GM19239 (cell line): ENCODE measurements at places on chromosomes 3 and 15.
A peak's percentile ranks its signal among the peaks of the same experiment; 100 is the strongest.

DNA sequence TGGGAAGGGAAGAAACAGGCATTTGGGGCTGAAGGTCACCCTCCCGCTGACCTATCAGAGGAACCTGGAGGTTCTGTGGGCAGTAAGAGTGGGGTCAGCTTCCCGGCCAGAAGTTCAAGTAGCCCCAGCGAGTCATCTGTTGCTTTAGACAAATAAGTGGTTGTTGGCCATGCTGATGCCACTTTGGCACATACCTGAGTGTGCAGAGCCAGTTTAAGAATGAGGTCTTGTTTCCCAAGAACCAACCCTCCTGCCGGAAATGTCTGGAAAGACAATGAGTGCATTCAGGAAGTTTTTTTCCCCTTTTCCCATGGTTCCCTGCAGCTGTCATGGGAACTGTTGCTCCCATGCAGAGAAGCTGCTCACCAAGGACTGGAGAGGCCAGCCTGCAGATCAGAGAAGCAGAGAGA is 166.7 kb downstream of the ZNF621 start:
- no peak for DNase-seq

GRCh38 chr3:73100741-73101559 is 39.5 kb downstream of the EBLN2 start:
- peak; percentile 78 for DNase-seq

DNA sequence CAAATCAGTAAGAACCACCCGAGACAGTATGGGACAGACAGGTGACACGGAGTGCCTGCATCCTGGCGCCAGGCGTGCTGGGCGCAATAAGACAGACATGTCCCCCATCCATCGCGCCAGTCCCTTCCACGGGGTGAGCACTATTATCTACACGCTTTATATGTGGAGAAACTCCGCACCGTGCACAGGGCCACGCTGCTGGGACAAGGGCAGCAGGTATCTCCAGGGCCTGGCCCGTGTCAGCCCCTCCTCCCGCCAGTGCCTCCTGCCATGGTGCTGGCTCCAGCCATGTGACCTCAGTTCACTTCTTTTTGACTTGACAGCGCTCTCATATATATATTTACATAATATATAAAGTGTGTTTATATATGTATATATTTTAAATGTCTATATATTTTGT is 42.6 kb downstream of the TNK2 start:
- no peak for DNase-seq

DNA sequence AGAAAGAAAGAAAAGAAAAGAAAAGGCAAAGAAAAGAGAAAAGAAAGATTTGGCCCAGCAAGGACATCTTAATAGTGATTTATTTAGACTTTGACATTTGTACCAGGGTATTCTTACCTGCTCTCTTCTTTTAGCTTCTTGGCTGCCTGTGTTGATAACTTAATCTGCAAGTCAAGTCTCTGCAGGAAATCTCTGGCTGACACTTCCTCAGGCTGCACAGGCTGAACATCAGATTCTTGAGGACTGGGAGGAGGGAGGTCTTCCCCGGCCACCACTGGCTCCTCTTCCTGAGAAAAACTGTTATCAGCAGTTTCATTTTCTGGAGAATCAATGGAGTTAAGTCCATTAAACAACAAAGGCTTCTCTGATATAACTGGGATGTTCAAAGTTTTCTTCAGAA is 12.8 kb downstream of the LYSMD2 start:
- no peak for DNase-seq

DNA sequence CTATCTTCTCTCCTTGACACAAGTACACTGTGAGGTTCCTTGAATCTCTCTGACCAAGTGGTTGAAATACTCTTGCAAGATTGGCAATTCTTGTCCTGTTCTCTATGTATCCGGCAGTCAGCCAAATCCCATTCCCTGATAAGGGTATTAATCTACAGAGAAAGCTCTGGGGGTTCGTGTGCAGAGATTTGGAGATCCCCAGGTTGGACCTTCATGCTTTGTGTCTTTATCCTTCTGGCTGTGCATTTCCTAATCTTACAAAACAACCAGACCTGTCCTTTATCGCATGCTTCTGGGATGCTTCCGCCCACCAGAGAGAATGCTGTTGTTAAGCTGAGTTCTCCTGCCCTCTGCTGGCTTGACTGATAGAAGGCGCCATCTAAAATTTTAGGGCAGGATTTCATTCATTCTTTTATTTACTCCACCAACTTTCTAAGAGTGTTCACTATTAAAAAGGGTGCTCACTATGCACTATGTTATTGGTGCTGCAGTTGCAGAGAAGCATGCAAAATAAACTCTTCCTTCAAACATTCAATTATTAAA is 8.6 kb upstream of the SST start:
- DNase-seq = peak; percentile 17

- DNase-seq = no peak
Measured at GRCh38 chr15:25596644-25597562, 158.1 kb upstream of the UBE3A start.

DNA sequence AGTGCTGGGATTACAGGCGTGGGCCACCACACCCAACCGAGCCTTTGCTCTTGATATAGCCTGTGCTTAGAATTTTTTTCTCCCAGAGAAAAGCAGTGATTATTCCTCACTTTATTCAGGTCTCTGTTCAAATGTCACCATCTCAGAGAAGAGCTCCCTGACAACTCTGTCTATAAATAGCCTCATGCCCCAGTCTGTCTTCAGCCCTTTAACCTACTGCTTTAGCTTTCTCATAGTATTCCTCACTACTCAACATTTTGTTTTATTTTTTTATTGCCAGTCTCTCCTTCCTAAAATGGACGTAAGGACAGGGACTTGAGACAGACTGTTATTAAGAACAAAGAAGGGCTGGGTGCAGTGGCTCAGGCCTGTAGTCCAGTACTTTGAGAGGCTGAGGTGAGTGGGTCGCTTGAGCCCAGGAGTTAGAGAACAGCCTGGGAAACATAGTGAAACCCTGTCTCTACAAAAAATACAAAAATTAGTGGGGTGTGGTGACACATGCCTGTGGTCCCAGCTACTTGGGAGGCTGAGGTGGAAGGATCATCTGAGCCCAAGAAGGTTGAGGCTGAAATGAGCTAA is 78.7 kb upstream of the TTBK2 start:
- DNase-seq = no peak

- no peak for DNase-seq
Measured at GRCh38 chr3:128395500-128396162, 71.1 kb downstream of the DNAJB8 start.

DNA sequence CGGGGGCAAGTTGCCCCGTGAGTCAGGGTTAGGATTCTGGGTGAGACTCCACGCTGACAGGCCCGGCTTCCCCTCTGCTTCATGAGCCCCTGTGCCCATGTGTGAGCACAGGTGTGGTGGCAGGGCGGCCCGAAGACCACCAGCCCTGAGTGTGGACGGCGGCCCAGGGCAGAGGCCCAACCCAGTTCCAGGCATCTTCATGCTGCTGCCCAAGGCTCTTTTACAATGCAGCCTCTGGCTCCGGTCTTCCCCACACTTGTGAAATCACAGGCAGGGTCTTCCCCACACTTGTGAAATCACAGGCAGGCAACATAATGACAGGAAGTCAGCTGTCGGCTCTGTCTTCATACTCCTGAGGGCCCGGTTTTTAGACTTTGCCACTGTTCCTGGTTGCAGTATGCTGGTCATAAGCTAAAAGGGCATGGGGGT is 78.8 kb downstream of the AAGAB start:
- no peak for DNase-seq

GRCh38 chr3:141129541-141130011 is 78.4 kb downstream of the SPSB4 start:
- DNase-seq = no peak

DNA sequence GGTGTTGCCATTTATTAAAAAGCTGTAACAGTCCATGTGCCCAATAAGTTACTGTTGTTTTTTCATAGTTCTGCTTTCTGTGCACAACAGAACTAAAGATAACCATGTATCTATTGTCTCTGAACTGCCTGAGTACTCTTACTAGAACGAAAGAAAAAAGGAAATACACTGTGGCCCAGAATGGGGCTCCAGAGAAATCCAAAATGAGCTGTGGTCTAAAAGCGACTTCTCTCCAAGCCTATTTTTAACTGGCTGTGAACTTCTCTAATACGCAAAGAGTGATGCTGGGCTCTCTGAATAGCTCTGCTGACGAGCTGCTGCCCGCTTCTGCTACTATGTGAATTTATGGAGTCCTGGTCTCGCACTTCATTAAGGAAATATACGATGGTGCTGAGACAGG is 56.2 kb upstream of the LPP start:
- no peak for DNase-seq

DNA sequence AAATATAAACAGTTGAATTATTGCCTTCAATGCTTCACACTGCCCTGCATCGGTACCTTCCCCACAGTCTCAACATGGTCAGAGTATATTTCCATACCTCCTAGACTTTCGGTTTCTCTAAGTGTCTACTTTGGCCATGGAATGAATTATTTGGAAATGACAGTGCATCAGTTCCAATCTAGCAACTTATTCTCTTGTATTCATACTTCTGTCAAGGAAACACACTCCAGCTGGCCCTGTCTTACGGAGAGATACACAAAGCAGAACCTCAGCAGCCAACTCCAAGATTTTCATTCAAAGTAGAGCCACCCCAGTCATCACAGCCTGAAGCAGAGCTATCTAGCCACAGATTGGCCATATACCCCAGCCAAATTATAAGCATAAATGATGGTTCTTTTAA is 518.4 kb upstream of the UBE2E2 start:
- DNase-seq = no peak

- DNase-seq = no peak
Measured at GRCh38 chr3:15525790-15526189, 4.3 kb upstream of the COLQ start.

DNA sequence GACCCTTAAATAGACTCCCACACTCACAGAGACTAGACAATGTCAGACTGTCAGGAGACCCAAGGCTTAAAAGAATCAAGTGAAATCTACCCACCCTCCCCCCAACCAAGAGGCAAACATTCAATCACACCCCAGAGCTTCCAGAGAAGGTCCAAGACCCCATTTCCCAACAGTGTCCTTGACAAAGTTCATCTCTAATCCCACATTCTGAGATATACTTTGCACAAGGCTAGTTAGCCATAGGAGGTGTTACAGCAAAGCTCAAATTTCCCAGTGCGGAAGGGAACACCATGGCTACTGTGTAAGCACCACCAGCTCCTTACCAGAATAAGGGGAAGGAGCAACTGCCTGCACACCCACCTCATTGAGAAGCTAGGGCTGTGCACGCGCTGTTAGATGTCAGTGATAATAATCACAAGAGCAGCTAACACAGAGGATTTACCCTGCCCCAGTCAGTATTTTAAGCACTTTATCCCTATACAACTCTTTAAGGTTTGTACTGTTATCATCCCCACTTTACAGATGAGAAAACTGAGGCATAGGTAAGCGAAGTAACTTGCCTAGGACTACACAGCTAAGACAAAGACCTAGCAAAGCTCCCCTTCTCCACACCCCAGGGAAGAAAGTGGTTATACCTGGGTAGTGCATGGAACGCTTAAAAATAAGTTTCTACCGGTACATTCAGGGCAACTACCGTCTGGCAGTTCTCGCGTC is 17.3 kb downstream of the SPATA12 start:
- no peak for DNase-seq

DNA sequence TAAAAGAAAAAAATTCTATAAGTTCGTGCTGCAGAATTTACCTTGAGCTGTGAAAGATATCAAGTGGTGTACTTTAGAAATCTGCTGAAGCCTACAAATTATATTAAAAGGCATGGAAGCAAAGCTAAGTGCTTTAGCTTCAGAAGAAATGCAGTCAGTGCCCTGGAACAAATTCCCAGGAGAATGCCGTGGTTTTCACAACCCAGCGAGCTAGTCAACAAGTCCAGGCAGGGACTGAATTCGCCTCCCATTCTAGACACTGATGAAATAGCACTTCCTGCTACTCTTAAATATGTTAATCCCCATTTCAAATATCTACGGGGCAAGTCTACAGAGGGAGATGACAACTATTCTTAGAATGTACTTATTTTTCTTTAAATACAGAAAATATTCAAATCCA is 326.4 kb upstream of the IGF1R start:
- DNase-seq = no peak

- DNase-seq = no peak
Measured at GRCh38 chr3:31105438-31106077, 211.1 kb upstream of the GADL1 start.

GRCh38 chr15:55894399-55894965 is 98.9 kb downstream of the NEDD4 start:
- DNase-seq = no peak

- DNase-seq = no peak
Measured at GRCh38 chr3:142958707-142959106, 4.8 kb downstream of the PAQR9 start.

GRCh38 chr15:98418122-98418521 is 230.2 kb upstream of the IGF1R start:
- DNase-seq = no peak

- DNase-seq = no peak
Measured at GRCh38 chr15:92079647-92080255, 226.2 kb downstream of the SLCO3A1 start.

DNA sequence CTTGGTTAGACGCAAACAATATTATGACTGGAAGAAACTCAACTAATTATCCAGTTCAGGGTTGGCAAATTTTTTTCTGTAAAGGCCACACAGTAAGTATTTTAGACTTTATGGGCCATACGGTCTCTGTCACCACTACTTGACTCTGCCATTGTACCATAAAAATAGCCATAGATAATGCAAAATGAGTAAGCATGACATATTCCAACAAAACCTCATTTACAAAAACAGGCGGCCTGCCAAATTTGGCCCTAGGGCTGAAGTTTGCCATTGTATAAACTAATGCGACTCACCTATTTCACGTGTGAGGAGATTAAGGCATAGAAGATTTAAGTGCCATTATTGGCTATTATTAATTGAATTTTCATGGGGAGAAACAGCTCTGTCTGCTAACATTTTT is 116.8 kb upstream of the CNTN6 start:
- no peak for DNase-seq

DNA sequence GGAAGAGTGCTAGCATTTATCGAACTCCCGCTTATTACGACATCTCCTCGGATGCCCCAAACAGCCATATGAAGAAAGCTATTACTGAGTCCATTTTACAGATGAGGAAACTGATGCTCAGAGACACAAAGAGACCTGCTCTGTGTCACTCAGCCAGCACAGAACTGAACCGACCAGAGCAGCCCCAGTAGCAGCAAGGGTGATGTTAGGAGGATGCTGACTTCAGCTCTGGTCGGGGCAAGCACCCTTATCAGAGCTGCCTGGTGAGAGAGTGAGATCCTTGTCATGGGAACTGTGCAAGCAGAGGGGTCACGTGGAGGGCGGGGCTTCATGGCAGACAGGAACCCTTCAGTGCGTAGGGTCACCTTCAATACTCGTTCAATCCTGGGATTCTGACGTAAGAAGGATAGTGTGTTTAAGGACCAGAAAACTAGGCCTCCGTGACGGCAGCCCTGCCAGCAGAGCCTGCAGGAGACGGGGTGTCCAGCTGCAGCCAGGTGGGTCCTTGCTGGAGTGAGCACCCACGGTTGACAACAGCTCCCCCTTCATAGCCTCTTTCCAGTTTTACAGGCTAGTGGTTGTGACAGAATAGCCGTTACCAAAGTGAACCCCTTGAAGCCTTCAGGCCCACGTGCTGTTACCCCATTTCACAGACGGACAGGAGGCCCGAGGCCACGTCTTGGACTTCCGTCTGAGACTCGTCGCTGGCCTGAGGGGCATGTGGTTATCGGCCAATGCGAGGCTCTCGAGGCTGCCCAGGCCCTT is 12.0 kb upstream of the IQSEC1 start:
- DNase-seq = no peak
